ENCODE measurements at places on chromosomes 4 and X.

DNA sequence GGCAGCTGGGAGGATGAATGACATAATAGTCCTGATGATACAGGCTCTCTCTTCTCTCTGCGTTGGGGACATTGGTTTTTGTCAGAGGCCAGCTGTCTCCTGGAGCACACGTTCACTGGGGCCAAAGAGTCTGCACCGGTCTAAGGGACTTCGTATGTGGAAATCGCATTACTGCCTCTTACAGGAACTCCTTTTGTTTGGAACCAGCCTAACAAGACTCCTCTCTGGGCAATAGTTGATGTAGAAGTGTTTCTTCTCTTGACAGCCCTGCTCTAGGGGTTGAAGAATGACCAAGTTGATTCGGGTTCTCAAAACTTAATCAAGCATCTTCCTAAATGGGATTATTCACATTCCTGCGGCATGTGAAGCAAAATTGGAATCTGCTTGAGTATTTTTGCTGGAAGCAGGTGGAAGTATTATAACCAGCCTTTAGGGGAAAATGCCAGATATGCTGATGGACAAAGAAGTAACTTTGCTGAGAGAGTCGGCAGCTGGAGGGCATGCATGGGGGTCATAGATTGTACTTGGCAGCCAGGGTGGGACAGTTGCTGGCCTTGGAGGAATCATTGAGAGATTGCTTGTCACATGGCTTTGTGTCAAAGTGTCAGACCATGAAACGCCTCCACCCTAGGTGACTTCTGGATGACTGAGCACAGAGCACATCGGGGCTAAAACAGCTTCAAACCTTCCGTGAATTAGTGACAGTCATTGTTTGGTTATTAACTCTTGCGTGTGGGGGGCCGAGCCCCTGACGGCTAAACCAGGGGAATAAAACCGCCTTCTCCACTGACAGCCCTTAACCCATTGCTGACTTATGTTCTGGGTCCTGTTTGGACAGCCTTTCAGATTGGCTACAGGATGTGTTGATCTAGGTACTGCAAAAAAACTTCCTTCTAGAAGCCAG lies 34.4 kb upstream of the SLC34A2 start:
- DNase-seq, result no peak

- DNase-seq, result no peak
Observed at GRCh38 chr4:181138116-181138515, 1105.1 kb upstream of the TENM3 start.

GRCh38 chr4:152643153-152644035 lies 36.4 kb downstream of the TMEM154 start:
- peak; percentile 38 for DNase-seq

GRCh38 chr4:17726911-17727310 lies 54.5 kb downstream of the FAM184B start:
- DNase-seq, result no peak

GRCh38 chr4:124685851-124686250 lies 26.7 kb downstream of the ANKRD50 start:
- DNase-seq, result no peak

- DNase-seq, result no peak
Observed at GRCh38 chr4:124937993-124938392, 225.5 kb upstream of the ANKRD50 start.

- DNase-seq, result no peak
Observed at GRCh38 chrX:45017946-45018345, 145.0 kb downstream of the KDM6A start.

DNA sequence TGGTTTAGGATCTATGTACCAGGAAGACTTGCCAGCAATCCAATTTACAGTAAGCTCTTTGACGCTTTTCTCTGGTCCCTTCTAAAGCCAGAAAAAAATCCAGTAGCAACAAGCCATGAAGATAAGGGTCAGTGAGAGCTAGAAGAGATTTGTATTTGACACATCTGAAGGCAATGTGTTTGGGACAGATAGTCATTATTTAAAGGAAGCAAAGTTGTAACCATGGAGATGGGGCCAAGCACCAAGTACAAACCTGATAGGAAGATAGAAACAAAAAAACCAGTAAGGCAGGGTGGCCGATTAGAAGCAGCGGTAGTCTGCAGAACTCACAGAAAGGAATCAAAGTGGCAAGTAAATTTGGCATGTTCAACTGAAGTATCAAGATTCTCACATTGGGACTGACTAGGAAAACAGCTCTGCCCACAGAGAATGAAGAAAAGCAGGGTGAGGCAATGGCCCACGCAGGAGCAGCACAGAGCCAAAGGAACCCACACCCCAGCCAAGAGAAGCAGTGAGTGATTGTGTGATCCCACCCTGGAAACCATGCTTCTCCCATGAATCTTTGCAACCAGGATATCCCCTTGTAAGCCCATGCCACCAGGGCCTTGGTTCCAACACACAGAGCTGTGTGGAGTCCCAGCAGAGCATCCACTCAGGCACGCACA lies 12.9 kb upstream of the C4orf54 start:
- DNase-seq, result no peak

DNA sequence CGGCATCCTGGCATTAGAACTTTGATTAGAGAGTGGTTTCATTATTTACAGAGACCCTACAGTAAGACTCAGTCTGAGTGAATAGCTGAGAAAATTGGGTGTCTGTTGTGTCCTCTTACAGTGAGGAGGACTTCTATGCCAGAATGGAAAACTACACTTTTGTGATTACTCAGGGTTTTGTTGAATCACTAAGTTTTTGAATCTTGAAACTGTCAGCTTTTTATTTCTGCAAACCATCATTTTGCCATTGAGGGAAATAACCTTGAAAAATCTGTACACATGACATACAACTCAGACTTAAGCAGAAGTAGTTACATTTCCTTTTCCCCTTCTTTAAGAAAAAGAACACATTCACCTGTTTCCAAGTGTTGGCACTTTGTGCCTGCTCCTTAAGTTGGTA lies 117.6 kb upstream of the RASGEF1B start:
- no peak for DNase-seq

GRCh38 chr4:78640714-78641113 lies 89.1 kb downstream of the ANXA3 start:
- DNase-seq, result no peak

DNA sequence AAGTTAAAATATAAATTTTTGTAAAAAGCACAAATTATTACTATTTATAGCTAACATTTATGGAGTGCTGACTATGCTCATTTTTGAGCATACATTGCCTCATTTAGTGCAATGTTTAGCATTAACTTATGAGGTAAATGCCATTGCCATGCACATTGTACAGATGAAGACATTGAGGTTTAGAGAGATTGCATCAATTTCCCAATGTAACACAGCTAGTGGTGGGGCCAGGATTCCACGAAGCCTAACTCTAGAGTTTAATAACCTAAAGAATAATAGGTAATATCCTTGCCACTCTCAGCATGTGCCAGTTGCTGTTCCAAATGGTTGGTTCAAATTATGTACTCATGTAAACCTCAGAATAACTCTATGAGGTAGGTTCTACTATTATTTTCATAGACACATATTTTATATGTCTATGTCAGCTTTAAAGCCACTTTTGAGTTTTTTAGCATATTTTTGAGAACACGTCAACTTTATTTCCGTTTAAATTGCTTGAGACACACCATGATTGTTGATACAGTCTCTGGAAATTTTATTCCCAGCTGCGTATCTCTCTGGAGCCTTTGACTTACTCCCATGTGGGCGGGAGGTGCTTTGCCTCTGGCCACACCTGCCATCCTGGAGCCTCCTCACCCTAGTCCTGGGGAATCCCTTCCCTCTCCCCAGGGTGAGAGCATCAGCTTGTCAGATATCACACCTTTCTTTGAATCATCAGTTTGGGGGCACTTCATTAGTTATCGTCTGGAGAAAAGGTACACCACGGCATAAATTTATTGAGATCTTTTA lies 10.8 kb upstream of the ADH1A start:
- DNase-seq, result no peak

DNA sequence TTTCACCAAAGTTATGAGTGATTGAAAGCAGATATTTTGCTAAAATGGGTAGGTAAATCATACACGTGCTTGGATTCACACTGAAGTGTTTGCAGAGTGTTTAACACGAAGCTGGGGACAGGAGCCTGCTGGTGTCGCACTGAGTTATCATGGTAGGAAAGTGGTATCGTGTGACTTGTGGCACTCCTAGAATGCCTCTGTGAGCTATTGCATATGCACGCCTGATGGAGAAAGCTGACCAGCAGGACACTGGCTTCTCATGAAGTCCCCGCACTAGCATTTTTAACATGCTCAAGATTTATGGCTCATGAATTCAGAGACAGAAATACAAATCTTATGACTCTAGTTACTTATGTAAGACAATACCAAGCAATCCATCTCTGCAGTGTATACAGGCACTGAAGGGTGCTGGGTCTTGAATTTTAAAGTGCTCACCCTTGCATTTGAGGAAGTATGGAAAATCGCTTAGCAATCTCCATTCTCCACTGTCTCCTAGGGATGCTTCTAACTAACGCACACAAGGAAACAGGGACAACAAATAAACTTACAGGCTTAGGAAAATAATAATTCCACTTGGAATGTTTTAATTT lies 19.8 kb downstream of the VCX3B start:
- no peak for DNase-seq

DNA sequence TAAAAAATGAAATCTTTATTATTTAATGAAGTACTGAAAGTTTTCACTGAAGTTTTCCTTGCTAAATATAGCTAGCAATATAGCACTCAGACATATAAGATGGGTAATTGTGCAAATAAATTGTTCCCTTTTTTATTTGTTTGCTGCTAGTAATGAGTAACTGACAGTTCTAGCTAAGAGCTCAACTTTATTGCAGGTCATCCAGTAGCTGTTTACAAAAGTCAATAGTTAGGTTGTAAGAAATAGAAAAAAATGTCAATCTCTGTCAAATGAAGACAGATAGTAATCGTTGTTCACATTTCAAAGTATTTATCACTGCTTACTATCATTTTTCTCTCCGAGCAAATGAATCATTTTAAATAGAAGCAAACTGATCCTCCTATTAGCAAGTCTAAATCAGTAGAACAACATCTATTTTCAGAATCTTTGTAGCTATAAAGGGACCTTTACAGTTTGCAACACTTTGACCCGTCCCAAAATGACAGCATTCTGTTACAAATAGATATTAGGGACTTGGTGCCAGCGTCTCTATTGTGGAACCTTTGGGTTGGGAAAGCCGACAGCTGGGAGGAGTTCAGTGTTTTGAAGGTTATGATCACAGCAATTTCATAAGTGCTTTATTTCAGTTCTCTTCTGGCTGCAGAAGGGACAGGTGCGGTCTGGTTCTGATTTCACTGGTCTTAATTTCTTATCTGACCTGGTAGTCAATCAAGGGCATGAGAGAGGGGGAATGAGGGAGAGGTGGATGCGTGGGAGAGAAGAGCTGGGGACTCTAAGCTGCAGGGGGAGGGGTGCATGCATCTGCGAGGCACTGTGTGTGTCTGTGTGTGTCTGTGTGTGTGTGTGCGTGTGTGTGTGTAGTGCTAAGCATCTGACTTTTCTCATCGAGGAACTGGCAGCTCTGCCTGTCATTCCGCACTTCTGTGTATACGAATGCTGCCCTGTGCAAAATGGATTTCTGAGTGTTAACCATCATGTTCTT lies 227.9 kb upstream of the PITX2 start:
- no peak for DNase-seq

DNA sequence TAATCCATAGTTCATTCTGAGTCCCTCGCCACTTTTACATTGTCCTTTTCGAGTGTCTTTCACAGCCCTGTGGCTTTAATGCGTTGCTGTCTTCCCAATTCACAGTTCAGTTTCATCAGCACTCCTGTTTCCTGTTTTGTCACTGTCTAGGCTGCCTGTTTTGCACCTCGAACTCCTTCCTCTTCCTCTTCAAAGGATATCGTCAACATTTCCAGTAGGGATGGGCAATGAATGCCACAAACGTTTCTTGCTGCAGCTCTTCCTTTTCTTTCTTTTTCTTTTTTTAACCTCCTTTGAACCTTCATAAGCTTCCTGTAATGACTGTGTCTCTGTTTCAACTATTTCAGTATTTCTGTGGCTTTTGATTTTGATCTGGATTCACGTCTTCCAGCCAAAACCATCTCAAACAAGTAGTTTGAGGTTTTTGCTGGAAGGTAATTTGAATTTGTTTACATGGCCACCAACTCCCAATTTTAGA lies 105.4 kb downstream of the ANXA3 start:
- no peak for DNase-seq

DNA sequence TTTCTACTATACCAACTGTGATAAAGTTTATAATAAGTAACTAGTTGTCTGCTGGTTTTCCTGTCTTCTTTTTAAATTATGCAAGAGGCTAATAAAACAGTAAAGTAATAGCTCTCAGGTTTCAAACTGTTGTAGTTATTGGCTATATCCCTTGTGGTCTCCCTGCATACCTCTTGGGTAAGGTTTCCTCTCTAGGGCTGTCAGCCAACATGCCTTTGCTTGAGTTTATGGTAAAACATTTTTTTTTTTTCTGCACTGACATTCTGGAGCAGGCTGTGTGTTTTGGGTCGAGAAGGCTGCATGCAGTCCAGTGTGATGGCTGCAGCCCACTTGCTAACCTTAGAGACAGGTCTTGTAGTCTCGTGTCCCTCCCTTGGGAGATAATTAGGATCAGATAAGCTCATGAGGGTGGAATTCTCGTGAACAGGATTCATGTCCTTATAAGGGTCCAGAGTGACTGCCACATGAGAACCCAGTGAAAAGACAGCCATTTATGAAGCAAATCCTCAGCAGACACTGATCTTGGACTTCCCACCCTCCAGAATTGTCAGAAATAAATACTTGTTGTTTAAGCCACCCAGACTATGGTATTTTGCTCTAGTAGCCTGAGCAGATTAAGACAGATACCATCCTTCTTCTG lies 831.2 kb downstream of the CCSER1 start:
- DNase-seq, result no peak

DNA sequence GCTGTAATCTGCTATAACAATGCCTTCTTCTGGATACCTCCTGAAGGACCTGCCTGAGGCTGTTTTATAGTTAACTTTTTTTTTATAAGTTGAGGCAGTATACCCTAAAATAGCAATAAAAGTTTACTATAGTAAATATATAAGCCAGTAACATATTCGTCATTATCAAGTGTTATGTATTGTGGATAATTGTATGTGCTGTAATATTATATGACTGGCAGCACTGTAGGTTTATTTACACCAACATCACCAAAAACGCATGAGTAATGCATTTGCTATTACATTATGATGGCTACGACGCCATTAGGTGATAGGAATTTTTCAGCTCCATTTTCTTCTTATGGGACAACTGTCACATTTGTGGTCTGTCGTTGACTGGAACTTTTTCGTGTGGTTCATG lies 237.2 kb upstream of the PITX2 start:
- DNase-seq, result no peak

DNA sequence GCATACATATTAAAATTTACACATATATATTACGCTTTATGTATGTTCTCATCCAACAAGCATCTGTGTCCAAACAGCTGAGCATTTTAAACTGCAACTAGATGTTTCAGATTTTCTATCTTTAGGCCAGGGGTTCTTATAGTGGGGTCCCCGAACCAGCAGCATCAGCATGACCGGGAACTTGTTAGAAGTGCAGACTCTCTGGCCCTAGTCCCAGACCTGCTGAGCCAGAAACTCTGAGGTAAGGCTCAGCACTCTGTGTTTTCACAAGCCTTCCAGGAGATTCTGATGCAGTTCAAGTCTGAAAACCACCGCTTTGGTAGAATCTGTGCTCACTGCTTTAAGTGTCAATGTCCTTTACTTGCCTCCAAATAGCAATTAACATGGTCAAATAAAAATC lies 266.2 kb upstream of the CASK start:
- DNase-seq, result no peak
